ENCODE measurements at places on chromosomes 4 and X.

- DNase-seq: no peak
These were observed 61.8 kb downstream of the SMARCA5 start for GRCh38 chr4:143575331-143575730.

DNA sequence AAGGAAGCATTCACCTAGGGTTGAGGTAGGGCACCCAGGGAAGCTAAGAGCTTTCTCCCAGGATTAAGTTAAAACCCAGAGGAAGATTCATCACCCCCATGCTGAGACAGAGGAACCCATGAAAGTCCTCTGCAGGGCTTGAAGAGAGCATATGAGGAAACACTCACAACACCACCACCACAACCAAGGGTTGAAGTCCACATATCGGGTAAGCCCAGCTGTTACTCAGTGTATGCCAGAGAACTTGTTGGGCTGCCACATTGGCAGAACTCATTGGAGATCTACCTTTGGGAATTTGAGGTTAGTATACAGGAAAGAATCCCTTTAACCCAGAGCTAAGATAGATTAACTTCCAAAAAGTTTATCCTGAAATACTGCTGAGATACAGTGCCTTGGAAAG lies 75.1 kb downstream of the INTS6L start:
- no peak for DNase-seq

GRCh38 chr4:24975510-24975909 lies 55.2 kb downstream of the LGI2 start:
- no peak for DNase-seq

DNA sequence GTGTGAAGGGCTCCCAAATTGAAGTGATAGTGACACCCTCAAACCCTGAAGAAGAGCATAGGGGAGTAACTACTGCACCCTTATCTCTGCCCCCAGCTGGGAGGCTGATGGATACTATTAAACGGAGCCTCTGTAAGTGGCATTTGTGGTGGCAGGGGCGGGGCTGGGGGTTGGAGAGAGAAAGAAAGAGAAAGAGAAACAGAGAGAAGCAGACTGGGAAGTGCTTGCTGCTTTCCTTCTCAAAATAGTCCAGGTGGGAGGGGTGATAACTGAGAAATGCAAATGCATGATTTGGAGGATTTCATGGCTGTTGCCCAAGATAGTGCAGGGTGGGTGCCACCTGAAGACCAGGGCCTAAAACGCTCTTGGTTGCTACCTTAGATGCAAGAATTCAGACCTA lies 253.5 kb upstream of the GATB start:
- no peak for DNase-seq
